ENCODE measurements at places on chromosomes 2 and 18. TPM values are rescaled to one million over a fixed set of nuclear protein-coding genes. Genes with fewer than 3 reads are reported as not detected.
A peak's percentile ranks its signal among the peaks of the same experiment; 100 is the strongest.

DNA sequence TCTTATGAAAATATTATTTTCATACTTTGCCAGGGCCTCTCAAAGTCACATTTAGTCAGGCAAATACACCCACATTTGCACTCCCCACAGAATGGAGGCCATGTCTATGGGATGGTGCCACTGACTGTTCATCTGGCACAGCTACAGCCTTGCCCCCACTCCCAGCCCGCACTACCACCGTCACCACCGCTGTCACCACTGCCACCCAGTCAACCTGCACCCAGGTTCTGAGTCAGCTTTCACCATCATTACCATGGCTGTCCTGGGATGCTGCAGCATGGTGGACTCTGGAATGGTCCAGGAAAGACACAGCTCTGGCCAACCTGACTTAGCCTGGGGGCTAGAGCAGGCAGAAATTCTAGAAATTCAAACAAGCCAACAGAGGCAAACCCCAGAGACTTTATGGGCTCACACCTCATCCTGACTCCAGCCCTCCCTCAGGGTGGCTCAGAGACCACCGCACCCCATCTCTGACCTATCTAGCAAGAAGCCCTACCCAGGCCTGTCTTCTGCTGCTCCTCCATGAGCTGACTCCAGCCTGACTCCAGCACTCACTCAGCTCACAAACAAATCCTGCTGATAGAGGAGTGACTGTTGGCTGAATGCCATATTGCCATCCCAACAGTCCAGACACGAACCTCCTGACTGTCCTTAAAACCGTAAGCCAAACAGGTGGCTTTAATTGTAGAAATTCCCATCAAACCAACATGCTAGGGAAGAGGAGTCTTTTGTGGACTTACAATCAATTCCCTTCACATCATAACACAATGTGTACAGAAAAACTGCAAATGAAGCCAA is 28.0 kb downstream of the DNER start:
- H3K27ac ChIP-seq = no peak overlapping the region
- H3K4me3 ChIP-seq = no peak overlapping the region
- peaks cover 3% of the 10 kb centered on the region for H3K27me3 ChIP-seq
- no peak for DNase-seq
- no peaks in the 10 kb centered on the region for H3K36me3 ChIP-seq
- H3K4me1 ChIP-seq = no peaks in the 10 kb centered on the region

- peaks cover 9% of the 10 kb centered on the region for H3K36me3 ChIP-seq
- H3K27me3 ChIP-seq = no peaks in the 10 kb centered on the region
- H3K27ac ChIP-seq = no peak overlapping the region
- no peak overlapping the region for H3K4me3 ChIP-seq
- DNase-seq = no peak
Measured at GRCh38 chr2:240590681-240591111, 4.2 kb downstream of the CAPN10 start.

The PSMA8 gene
- polyA plus RNA-seq = not detected

- no peak overlapping the region for H3K4me3 ChIP-seq
- H3K36me3 ChIP-seq = no peaks in the 10 kb centered on the region
- peaks cover 6% of the 10 kb centered on the region for H3K4me1 ChIP-seq
- DNase-seq = peak; percentile 72
- no peak overlapping the region for H3K27ac ChIP-seq
Measured at GRCh38 chr18:45774065-45774521, 50.1 kb downstream of the SLC14A1 start.

- H3K4me1 ChIP-seq = no peaks in the 10 kb centered on the region
- peak; percentile 67 for DNase-seq
- H3K27ac ChIP-seq = no peak overlapping the region
- no peak overlapping the region for H3K4me3 ChIP-seq
Measured at GRCh38 chr2:163753726-163754125, 17.9 kb upstream of the FIGN start.

The DOK1 gene
- 11.4 TPM for polyA plus RNA-seq

- DNase-seq = no peak
- no peaks in the 10 kb centered on the region for H3K4me1 ChIP-seq
- H3K27ac ChIP-seq = no peak overlapping the region
- no peak overlapping the region for H3K4me3 ChIP-seq
- H3K36me3 ChIP-seq = no peaks in the 10 kb centered on the region
- no peaks in the 10 kb centered on the region for H3K27me3 ChIP-seq
Measured at GRCh38 chr2:86758405-86758804, 32.3 kb downstream of the CD8A start.

GRCh38 chr2:174781996-174782395 is 17.7 kb upstream of the CHRNA1 start:
- H3K27ac ChIP-seq = no peak overlapping the region
- peaks cover 40% of the 10 kb centered on the region for H3K4me1 ChIP-seq
- no peaks in the 10 kb centered on the region for H3K27me3 ChIP-seq
- no peak for DNase-seq
- H3K4me3 ChIP-seq = no peak overlapping the region

- DNase-seq = no peak
- H3K27me3 ChIP-seq = peaks cover 2% of the 10 kb centered on the region
- no peak overlapping the region for H3K4me3 ChIP-seq
- H3K27ac ChIP-seq = no peak overlapping the region
- no peaks in the 10 kb centered on the region for H3K36me3 ChIP-seq
- H3K4me1 ChIP-seq = no peaks in the 10 kb centered on the region
Measured at GRCh38 chr2:47499621-47500309, 96.8 kb downstream of the MSH2 start.

DNA sequence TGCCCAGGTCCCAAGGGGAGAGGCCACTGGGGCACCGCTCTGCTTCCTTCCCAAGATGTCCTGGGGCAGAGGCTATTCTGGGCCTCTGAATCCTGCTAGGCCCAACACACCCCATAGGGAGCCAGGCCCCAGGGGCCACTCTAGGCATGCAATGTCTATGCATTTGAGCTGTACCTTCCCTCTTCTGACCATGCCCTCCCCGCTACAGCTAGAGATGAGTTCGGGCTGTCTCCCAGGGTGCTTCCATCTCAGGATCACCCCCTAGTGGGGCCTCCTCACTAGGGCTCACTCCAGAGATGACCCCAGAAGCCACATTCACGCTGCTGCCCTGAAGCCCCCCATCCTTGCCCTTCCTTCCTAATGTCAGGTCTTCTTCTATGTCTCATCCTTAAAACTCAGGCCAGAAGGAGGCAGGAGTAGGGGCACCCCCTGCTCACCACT is 54.4 kb downstream of the TNS1 start:
- no peaks in the 10 kb centered on the region for H3K36me3 ChIP-seq
- no peak for DNase-seq
- no peaks in the 10 kb centered on the region for H3K27me3 ChIP-seq
- H3K4me1 ChIP-seq = peaks cover 13% of the 10 kb centered on the region
- H3K27ac ChIP-seq = no peak overlapping the region

The CFC1 gene
- not detected for polyA plus RNA-seq

GRCh38 chr2:234398531-234398930 is 98.3 kb downstream of the ARL4C start:
- no peak overlapping the region for H3K4me3 ChIP-seq
- H3K27ac ChIP-seq = no peak overlapping the region
- no peaks in the 10 kb centered on the region for H3K4me1 ChIP-seq
- H3K27me3 ChIP-seq = no peaks in the 10 kb centered on the region
- no peak for DNase-seq

- peak within 1 kb of the TSS; percentile 98 for H3K27ac ChIP-seq
- H3K4me3 ChIP-seq = peak within 1 kb of the TSS; percentile 68
- H3K36me3 ChIP-seq = no peaks in the 10 kb centered on the region
- peak; percentile 80 for DNase-seq
- H3K27me3 ChIP-seq = no peaks in the 10 kb centered on the region
- peaks cover 23% of the 10 kb centered on the region for H3K4me1 ChIP-seq
Measured at GRCh38 chr2:216371721-216372702, at the start of gene MARCHF4. Gene MARCHF4, minus strand, starts transcription at chr2:216372483. Its CDS starts 2,223 bp downstream, at chr2:216370260.

The GPBAR1 gene
- polyA plus RNA-seq = not detected

The SRD5A2 gene
- not detected for polyA plus RNA-seq

The DNAJC5G gene
- polyA plus RNA-seq = not detected

All from fibroblast of lung (primary cell).